ENCODE measurements at places on chromosomes 2 and 18.

- DNase-seq = no peak
Measured at GRCh38 chr2:217795067-217795466, 207.7 kb downstream of the TNS1 start.

DNA sequence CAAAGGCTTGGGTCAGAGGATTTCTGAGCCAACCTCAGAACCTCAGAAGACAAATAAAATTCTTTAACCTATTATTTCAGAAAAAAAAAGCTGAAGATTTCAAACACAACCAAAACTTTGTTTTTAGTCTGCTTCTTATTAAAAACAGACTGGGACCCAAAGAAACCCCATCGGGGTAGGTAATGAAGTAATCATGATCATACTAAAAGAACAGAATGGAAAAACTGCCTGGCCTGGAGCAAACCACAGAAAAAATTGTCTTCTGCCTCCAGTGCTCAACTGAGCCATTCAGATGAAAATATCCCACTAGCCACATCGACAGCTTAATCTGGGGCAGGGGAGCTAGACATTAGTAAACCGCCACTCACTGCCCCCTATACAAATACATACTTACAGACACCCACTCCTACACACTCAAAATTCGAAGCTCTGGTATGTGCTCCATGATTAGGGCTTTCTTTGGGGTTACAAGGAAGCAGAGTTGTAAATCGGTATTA, 76.5 kb downstream of the SDC1 start:
- DNase-seq = no peak

DNA sequence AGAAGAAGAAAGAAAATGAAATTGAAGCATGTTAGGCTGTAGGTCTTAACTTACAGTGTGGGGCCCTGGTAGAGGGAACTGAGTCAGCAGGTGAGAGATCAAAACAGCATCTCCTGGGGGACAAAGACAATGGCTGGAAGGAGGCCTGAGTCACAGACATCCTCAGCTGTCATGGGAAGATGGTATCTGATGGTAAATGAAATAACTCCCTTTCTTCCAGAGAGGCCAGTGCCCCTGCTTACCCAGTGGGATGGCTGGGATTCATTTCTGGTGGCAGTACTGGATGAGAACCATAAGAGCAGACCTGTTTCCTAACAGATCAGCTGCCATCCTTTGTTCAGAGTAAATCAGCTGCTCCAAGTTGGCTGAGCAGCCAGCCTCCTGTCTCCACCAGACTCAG, 251.3 kb upstream of the EPAS1 start:
- no peak for DNase-seq

- peak; percentile 92 for DNase-seq
Measured at GRCh38 chr2:240433973-240434727, 1.3 kb upstream of the GPC1 start.

DNA sequence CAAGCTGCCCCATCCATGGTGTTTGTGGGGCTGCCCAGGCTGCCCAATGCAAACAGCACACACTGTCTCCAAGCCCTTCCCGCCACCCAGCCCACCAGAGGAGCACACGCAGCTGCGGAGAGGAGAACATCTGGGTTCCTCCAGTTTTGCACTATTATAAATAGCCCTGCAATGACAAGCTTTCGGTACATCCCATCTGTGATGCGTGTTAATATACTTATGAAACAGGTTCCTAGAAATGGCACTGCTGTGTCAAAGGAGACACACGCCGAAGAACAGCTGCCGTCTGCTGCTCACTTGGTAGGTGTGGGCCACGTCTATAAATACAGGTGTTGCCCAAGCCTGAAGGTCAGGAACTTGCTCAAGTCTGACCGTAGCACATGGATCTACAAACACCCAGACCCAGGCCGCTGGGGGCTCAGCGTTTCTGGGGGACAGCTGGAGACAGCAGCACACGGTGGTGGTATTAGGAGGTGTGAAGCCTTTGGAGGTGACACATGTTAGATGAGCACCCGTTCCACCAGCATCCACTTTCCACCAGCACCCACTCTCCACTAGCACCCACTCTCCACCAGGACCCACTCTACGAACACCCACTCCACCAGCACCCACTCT, 34.3 kb downstream of the PXDN start:
- DNase-seq = no peak

GRCh38 chr18:12336171-12336613, 28.2 kb downstream of the TUBB6 start:
- DNase-seq = no peak

GRCh38 chr2:190486037-190486623, 48.4 kb downstream of the NEMP2 start:
- no peak for DNase-seq

DNA sequence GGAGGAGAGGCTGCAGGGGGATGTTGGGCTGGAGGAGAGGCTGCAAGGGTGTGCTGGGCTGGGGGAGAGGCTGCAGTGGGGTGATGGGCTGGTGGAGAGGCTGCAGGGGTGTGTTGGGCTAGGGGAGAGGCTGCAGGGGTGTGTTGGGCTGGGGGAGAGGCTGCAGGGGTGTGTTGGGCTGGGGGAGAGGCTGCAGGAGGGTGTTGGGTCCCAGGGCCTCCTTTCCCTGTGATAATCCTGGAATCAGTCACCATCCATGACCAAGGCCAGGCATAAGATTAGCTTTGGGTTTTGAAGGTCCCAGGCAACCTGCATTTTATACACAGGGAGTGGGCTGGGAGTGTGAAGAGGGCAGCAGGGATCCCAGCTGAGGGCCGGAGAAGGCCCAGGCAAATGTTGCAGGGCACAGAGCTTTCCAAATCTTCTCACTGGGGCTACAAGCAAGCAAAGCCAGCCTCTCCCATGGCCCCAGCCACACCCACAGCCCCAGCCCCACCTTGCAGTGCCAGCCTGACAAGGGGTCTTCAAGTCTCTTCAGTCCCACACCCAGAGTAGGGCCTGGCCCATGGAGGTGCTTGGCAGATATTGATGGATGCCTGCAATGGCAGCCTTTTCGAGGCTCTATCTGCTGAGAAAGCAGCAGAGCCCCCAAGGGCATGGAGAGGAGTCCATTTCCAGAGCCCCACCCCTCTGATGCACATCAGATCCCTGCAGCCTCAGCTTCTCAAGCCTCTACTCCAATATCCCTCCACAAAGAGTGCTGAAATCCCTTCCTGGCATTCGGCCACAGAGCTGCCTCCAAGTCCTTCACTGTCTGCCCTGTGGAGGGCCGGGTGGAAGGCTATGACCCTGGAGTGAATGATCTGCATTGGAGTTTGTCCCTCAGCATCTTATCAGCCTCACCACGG, 50.3 kb upstream of the GLI2 start:
- no peak for DNase-seq

DNA sequence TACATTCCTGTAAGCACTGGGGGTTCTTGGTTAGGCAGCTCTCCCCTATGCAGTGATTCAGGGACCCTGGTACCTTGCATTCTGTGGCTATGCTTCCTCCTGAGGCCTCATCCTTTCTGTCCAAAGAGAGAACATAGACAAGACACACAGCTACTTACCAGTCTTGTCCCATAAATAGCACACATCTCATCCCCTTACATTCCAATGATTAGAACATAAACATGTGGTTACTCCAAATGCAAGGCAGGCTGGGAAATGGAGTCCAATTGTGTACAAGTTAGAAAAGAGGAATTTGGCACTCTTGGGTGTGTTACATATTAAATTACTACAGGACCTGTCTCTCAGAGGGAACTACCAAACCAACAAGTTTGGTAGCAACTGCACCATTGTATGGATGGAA, 171.3 kb downstream of the ARHGAP15 start:
- no peak for DNase-seq

DNA sequence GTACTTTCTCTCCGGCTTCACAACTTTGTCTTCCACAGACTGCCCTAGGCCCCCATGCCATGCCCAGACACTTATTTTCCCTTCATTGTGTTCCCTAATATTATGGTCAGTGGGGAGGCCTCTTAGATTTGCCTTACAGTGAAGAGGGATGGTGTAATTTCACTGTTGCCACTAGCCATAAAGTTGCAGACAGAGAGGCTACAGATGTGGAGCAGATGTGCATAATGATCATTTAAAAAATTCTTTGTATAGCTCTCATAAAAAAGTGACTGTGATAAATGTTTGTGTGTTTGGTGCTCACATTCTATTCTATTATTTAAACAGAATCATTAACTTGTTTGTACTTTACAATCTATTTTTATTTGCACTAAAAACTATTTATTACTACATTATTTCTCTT, 67.5 kb upstream of the FN1 start:
- DNase-seq = no peak

DNA sequence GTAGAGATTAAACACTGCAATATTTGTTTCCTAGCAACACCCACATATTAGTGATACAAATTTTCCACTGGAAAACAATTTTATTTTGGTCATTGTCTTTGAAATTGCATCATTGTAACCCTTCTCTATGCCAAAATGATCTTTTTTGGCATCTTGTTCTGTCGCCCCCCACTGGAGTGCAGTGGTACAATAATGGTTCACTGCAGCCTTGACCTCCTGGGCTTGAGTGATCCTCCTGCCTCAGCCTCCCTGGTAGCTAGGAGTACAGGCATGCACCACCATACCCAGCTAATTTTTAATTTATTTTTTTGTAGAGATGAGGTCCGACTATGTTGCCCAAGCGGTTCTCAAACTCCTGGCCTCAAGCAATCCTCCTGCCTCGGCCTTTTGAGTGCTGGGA, 117.4 kb downstream of the PIK3C3 start:
- no peak for DNase-seq

DNA sequence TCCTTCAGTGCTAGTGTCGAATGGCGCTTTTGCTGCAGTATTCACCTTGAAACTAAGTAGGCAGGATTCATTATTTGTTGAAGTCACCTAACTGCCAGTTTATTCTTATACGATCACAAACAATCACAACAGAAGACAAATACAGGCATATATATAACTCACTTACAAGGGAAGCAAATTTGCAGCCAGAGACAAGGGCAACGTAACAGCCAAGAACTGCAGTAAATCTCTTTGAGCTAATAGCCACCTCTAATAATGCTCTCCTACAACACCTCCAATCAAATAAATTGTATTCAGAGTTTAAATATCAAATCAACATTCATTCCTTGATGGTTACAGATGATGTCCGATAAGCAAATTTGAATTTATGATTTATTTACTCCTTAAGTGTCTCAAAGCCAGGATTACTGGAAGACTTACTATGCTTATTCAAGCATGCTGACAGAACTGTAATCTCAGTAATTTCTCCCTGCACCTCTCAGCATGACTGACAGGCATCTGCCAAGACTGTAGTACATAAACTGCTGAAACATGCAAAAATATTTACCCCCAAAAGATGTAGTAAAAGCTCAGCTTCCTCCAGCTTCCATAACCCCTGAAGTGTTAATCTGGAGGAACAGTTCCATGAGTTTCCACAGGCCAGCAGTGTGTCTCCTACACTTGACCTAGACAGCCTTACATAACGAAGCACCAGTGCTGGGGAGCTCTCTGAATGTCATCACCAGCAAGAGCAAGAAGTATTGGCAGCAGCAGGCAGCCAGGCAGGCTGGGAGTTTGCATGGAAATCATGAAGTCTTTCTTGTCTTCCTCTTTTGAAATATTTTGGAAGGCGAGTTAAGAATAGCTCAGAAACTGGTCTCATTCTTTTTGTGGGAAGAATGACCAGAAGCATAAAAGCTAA, 20.9 kb upstream of the SCN1A start:
- no peak for DNase-seq

GRCh38 chr2:223759569-223760430, 77.6 kb downstream of the AP1S3 start:
- no peak for DNase-seq

GRCh38 chr2:72513011-72513410, 312.8 kb downstream of the EXOC6B start:
- no peak for DNase-seq

DNA sequence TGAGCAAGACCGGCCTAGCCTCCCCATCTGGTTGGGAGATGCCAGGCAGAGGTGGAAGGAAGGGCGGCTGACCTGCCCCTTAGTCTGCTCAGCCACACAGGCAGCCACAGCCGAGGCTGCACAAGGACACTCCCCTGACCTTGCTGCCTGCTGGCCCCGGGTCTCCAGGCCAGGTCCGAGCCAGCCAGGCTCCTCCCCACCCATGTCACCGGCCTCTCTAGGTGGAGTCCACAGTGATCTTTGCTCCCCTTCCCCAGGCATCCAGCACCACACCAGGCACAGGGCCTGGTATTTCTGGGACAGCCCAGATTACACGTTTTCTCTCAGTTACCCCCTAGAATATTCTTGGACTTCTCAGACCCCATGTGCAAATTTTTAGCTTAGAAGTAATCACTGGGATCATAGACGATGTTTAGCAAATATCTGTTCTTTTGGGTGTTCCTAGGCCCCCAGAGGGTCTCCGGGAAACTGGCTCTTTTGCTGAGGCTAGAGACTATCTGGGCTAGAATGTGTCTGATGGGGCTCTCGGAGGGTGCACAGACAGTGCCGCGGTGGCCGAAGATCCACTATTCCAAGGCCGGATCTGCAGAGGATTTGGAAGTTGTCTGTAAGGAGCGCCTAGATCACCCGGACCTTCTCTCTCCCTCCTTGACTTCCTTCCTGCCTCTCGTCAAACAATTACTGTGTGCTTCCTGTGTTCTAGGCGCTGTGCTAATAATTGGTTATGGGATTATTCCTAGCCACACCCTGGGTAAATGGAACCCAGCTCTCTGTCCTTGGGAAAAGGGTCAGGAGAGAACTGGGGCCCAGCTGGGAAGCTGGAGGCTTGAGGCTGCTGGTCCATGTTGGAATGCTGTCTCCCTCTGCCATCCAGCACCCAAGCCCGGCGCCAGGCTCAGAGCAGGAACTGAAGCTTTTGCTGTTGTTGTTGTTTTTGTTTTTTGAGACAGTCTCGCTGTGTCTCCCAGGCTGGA, 46.9 kb downstream of the ODC1 start:
- DNase-seq = no peak

DNA sequence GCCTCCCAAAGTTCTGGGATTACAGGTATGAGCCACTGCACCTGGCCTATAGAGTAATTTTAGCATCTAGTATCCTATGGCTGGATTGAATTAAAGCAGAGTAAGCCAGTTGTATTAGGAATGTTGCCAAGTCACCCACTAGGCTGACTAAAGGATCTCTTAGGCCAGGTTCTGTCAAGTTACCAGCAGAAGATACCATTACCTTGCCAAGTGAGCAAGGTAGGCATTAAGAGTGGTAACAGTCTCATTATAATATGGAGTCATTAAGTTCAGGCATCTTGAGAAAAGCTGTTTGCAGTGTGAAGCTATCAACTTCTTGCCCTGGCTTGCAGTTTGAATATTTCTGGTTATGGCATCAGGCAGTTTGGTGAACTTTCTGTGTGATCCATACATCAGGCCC, 37.0 kb upstream of the MTCL1 start:
- no peak for DNase-seq

GRCh38 chr2:50126845-50127244, 905.1 kb downstream of the NRXN1 start:
- no peak for DNase-seq
